ENCODE measurements at places on chromosomes 5 and 9. TPM values are rescaled to one million over a fixed set of nuclear protein-coding genes. Genes with fewer than 3 reads are reported as not detected.

GRCh38 chr5:88419931-88420330 is 151.3 kb upstream of the TMEM161B start:
- no peaks in the 10 kb centered on the region for H3K36me3 ChIP-seq
- no peaks in the 10 kb centered on the region for H3K4me1 ChIP-seq
- H3K4me3 ChIP-seq, result no peak overlapping the region
- no peak overlapping the region for H3K27ac ChIP-seq
- DNase-seq, result no peak

DNA sequence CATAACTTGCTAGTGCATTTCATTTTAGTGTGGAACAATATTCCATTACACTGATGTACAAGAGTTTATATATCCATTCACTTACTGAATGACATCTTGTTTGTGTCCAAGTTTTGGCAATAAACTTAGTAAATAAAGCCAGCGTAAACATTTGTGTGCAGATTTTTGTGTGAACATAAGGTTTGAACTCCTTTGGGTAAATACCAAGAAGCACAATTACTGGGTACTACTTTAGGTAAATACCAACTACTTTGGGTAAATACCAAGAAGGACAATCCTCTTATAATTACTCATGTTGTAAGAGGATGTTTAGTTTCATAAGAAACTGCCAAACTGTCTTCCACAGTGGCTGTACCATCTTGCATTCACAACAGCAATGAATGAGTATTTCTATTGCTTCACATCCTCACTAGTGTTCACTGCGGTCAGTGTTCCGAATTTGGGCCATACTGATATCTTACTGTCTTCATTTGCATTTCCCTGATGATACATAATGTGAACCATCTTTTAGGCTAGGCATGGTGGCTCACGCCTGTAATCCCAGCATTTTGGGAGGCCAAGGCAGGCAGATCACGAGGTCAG is 2.3 kb upstream of the SYK start:
- peaks cover 12% of the 10 kb centered on the region for H3K4me1 ChIP-seq
- H3K36me3 ChIP-seq, result no peaks in the 10 kb centered on the region
- peak overlapping the region; percentile 93 for H3K27ac ChIP-seq

DNA sequence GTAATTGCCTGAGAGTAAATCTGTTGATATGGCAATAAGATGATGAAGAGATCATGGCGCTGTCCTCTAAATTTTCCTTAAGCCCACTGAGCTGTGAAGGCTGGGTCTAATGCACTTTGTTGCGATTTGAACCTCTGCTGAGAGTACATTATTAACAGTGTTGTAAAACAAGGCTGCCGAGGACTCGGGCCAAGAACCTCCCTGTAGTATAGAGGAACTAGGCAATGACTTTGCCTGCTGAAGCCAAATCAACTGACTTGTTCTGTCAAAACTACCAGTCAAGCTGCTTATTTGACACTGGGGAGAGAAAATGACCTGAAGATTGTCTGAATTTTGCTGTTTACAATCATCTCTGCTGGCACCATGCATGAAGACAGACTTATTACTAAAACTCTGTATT is 1154.7 kb downstream of the DTWD2 start:
- H3K4me3 ChIP-seq, result no peak overlapping the region
- H3K27ac ChIP-seq, result no peak overlapping the region
- no peaks in the 10 kb centered on the region for H3K27me3 ChIP-seq
- no peak for DNase-seq
- no peaks in the 10 kb centered on the region for H3K4me1 ChIP-seq

DNA sequence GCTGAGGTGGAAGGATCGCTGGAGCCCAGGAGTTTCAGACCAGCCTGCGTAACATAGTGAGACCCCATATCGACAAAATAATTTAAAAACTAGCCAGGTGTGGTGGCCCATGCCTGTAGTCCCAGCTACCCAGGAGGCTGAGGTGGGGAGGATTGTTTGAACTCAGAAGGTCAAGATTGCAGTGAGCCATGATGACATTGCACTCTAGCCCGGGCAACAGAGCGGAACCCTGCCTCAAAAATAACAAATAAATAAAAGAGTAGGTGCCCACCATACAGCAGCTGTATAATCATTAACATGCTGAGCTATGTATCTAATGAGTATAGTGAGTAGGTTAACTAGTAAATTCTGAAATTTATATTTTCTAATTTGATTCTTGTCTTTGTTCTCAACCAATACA is 11.0 kb upstream of the ATP6V0E1 start:
- no peak overlapping the region for H3K27ac ChIP-seq
- no peaks in the 10 kb centered on the region for H3K4me1 ChIP-seq
- H3K27me3 ChIP-seq, result no peaks in the 10 kb centered on the region
- no peaks in the 10 kb centered on the region for H3K36me3 ChIP-seq
- no peak for DNase-seq

DNA sequence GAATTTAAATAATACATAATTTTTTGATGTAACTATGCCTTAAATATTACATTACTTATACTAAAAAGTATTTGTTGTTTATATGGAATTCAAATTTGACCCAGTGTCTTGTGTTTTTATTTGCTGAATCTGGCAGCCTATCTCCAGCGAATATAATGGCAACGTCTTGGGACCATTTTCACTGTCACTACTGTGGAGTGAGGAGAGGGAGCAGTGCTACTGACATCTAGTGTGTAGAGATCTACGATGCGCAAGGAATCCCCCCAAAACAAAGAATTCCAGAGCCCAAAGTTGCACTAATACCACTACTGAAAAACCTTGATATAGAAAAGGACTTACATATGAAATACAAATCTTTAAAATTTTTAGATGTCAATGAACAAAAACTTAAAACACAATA is 314.4 kb downstream of the DRD1 start:
- no peak overlapping the region for H3K4me3 ChIP-seq
- H3K27me3 ChIP-seq, result no peaks in the 10 kb centered on the region
- no peaks in the 10 kb centered on the region for H3K36me3 ChIP-seq

DNA sequence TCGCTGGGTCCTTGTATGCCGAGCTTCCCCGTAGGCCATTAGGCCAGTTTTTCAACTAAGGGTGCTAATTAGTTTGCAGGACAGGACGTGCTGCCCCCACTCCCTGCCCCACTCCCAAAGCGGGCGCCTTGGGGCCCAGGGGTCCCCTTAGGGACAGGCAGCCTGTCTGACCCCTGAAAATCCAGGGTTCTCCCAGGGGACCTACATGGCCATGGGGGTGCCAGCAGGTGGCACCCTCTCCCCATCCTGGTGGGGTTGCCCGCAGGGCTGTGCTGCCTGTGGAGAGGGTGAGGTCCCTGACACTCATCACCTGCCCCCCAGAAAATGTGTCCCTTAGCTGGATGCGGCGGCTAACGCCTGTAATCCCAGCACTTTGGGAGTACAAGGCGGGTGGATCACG is 8.5 kb upstream of the CCDC187 start:
- no peak overlapping the region for H3K4me3 ChIP-seq
- H3K27me3 ChIP-seq, result no peaks in the 10 kb centered on the region
- peak; percentile 77 for DNase-seq
- H3K27ac ChIP-seq, result no peak overlapping the region
- H3K4me1 ChIP-seq, result no peaks in the 10 kb centered on the region

GRCh38 chr5:147731431-147732290 is 50.9 kb downstream of the JAKMIP2 start:
- no peaks in the 10 kb centered on the region for H3K27me3 ChIP-seq
- H3K4me1 ChIP-seq, result no peaks in the 10 kb centered on the region
- no peaks in the 10 kb centered on the region for H3K36me3 ChIP-seq
- no peak for DNase-seq

RGP1 gene
- total RNA-seq, result 31.0 TPM

DNA sequence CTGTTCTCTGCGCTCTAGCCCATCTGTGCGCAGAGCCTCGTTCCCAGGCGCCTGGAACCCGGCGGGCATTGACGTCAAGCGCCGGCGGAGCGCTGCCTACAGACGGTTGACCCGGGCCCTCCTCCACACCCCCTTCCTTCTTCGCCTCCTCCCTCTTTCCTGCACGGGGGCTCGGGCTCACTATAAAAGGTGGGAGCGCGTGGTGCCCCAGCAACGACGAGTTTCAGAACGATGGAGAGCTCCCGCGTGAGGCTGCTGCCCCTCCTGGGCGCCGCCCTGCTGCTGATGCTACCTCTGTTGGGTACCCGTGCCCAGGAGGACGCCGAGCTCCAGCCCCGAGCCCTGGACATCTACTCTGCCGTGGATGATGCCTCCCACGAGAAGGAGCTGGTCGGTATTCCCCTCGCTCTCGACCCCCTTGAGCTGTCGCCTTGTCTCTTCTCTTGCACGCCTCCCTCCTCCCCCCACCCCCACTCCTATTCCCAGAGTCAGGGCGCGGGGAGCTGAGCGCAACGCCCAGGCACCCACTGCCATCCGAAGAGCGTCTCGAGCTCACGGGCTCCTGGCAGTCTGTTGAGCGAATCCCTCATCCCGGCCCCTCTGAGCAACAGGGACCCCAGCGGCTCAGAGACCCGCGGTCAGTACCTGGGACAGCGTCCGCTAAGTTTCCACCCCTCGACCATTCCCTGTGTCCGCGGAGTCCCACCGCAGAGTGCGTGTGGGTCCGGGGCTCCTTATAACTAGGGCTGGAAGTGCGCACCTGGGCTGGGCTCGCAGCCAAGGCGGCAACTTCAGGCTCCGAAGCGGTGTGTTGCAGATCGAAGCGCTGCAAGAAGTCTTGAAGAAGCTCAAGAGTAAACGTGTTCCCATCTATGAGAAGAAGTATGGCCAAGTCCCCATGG is at the start of gene CARTPT:
Gene CARTPT, plus strand, starts transcription at position 213 of the 902 bp plus-strand sequence. Its CDS starts 19 bp downstream, at position 232.
- H3K36me3 ChIP-seq, result no peaks in the 10 kb centered on the region
- H3K4me3 ChIP-seq, result no peak within 1 kb of the TSS
- H3K27me3 ChIP-seq, result peaks cover 16% of the 10 kb centered on the region
- no peak within 1 kb of the TSS for H3K27ac ChIP-seq

ARID3C gene
- total RNA-seq, result not detected

GRCh38 chr9:113131689-113132151 is 19.1 kb upstream of the SLC31A2 start:
- no peak overlapping the region for H3K27ac ChIP-seq
- H3K4me1 ChIP-seq, result no peaks in the 10 kb centered on the region
- no peak for DNase-seq
- no peaks in the 10 kb centered on the region for H3K27me3 ChIP-seq
- H3K4me3 ChIP-seq, result no peak overlapping the region
- H3K36me3 ChIP-seq, result no peaks in the 10 kb centered on the region

DNA sequence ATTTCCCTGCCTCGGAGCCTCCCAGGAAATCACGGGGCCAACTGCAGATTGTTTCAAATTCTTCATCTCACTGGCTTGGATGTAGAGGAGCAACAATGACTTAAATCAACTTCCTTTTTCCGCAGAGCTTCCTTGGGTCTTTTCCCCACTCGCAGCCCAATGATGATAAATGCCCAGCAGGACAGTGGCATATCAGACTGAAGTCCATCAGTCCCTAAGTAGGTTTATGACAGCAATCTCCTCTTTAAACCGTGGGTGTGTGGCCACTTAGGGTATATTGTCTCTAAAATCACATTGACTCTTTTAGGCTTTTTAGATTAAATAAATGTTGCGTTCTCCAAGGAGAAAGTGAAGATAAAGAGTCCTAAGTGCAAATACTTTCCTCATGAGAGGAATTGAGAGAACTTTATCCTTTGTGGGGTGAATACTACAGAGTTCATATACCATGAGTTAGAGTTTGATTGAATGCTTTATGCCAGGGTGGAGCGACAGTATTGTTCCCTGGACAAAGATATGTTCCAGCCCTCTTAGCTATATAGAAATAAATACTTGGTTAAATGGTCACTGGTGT is 59.1 kb downstream of the IQGAP2 start:
- no peak overlapping the region for H3K27ac ChIP-seq
- no peaks in the 10 kb centered on the region for H3K36me3 ChIP-seq
- H3K27me3 ChIP-seq, result no peaks in the 10 kb centered on the region

DNA sequence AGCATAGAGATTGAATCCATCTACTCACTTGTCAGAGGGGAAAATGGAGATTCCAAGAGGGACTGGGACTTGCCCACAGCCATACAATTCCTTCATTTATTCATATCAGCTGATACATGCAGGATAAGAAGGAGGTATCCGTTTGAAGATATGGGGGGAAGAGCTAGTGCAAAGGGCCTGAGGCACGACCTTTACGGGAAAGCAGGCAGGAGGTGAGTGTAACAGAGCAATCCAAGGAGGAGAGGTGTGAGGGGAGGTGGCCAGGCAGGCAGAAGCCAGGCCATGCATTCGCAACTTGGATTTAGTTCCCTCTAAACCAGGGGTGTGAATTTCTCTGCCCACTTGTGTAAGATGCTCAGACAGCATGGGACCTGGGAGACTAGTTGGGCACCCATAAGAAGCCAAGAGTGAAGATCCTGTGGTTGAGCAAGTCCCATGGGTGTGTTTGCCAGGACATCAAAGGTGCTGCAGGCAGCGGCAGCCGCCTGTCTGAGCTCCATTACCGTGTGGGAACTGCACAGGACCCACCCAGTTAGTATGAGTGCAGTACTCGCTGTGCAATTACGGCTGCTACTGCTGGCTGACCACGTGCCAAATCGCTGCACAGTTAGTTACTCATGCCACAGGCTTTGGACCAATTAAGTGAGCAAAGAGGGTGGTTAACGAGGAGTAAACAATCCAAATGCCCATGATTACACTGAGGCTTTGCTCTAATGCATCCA is 31.4 kb upstream of the FAT2 start:
- DNase-seq, result peak; percentile 10
- H3K4me3 ChIP-seq, result no peak overlapping the region
- no peaks in the 10 kb centered on the region for H3K36me3 ChIP-seq
- H3K27me3 ChIP-seq, result no peaks in the 10 kb centered on the region

DNA sequence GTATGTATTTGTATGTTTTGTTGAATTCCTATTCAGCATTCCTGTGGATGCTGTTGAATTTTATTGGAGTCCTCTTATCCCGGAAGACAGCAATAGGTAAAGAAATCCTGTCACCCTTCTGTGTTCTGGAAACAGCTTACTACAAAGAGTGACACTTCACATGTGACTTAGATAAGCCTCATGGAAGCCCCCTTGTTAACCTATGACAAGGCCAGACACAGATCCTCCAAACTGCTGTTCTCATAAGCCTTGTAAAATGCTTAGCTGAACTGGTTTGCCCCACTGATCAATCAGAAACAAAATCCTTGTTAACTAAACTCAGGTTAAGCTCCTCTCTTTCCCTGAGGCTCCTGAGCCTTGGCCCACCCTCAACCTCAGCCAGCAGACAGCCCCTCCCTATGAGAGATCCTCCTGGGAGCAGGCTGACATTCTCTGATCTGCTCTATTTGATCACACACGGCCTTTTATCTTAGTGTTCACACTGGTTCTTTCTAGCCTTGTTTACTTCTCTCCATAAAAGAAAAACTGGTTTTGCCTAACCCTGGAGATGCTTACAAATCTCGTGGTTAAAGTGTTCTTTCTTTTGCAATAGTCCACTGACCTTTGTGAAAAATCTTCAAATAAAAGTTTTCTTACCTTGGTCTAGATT is 29.4 kb upstream of the ATP6V1G1 start:
- no peaks in the 10 kb centered on the region for H3K4me1 ChIP-seq
- H3K36me3 ChIP-seq, result no peaks in the 10 kb centered on the region
- no peak overlapping the region for H3K27ac ChIP-seq
- DNase-seq, result no peak
- H3K4me3 ChIP-seq, result no peak overlapping the region

- no peaks in the 10 kb centered on the region for H3K27me3 ChIP-seq
- H3K36me3 ChIP-seq, result no peaks in the 10 kb centered on the region
- H3K4me3 ChIP-seq, result no peak overlapping the region
- no peak for DNase-seq
These were observed 67.2 kb downstream of the KIF4B start for GRCh38 chr5:155080721-155081120.

- H3K27me3 ChIP-seq, result no peaks in the 10 kb centered on the region
- H3K36me3 ChIP-seq, result no peaks in the 10 kb centered on the region
- H3K4me3 ChIP-seq, result peak overlapping the region; percentile 54
- no peak for DNase-seq
- H3K4me1 ChIP-seq, result peaks cover 20% of the 10 kb centered on the region
These were observed 781 bp downstream of the FOXD1 start for GRCh38 chr5:73447530-73448462.
